ENCODE measurements at places on chromosomes 2 and 18. TPM values are rescaled to one million over a fixed set of nuclear protein-coding genes. Genes with fewer than 3 reads are reported as not detected.

The HOXD12 gene
- total RNA-seq: not detected

The DCDC2C gene
- not detected for total RNA-seq

The WDFY1 gene
- total RNA-seq: 28.6 TPM

DNA sequence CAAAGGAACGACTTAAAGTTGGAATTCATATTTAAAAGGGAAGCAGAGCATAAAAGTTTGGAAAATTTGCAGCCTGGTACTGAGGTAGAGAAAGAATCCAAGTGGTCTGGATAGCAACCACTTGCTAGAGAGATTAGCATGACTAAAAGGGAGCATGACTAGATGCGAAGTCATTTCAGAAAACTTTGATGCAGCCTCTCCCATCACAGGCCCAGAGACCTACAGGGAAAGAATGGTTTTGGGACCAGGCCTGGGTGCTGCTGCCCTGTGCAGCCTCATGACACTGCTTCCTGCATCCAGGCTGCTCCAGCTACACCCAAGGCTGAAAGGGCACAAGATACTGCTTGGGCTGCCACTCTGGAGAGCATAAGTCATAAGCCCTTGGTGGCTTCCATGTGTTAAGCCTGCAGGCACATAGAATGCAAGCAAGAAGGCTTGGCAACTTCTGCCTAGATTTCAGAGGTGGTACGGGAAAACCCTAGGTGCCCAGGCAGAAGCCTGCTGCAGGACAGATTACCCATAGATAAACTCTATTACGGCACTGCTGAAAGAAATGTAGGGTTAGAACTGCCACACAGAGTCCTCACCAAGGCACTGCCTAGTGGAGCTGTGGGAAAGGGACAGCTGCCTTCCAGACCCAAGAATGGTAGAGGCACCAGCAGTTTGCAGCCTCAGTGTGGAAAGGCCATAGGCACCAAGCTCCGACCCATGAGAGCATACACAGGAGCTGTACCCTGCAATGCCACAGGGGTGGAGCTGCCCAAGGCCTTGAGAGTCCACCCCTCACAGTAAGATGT, 12.6 kb upstream of the CHN1 start:
- no peak for DNase-seq

- no peak for DNase-seq
These were observed 161.7 kb downstream of the PARD3B start for GRCh38 chr2:204706939-204707338.

DNA sequence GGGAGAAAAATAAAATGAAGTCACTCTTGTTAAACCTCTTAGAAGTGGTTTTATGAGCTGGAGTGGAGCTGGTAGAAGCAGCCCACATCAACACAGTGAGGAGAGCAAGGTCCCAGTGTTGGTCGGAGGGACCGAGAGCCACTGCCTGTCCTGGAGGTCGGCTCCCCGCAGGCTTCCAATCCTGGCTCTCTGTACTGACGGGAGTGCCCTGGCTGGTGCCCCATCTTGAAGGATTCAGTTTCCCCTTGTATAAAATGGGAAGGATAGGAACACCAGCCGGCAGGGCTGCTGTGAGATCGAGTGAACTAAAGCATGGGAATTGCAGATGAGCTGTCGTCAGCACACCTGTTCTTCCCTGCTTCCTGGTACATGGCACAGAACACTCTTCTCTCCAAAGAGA, 104.3 kb upstream of the ID2 start:
- no peak for DNase-seq

- DNase-seq: no peak
These were observed 62.3 kb downstream of the ITGA6 start for GRCh38 chr2:172489681-172490080.

- no peak for DNase-seq
These were observed 19.3 kb upstream of the HPCAL1 start for GRCh38 chr2:10283106-10284062.

DNA sequence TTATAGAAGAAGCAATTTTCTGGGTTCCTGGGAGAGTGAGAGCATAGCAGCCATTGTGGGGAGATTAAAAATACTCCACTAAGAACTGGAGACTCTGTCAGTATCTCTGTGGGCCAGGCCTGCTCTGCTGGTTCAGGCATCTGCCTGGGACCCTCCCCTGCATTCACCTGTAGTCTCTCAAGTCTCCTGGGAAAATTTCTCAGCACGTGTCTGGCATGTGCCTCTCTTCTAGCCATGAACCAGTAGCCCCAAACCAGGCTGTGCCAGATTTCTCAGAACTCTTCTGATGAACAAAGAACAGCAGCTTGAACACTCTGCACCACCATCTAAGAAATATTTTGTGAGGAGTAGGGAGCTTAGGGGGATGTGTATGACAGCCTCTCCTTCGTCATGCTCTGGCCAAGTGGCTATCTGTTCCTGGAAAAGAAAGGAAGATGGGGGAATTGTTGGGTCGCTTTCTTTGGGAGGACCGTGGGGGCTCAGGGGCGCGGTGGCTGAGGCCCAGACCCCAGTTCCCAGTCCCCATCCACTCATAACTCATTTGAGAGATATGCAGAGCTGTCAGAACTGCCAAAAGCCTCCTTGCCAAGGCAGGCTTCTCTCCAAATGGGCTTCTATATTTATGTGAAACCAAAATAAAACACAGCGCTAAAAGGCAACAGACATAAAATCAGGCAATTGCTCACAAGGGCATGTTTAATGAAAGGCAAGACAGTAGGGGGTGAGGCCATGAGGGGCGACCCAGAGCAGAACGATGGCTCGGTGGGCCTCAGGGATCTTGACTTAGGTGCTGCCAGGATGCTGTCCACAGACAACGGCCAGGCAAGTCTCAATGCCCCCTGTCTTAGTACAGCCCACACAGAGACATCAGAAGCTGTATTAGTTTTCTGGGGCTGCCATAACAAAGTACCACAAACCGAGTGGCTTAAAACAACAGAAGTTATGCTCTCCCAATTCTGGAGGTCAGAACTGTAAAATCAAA, 114.7 kb upstream of the TNP1 start:
- no peak for DNase-seq
